ENCODE measurements at places on chromosomes 16 and 17. TPM values are rescaled to one million over a fixed set of nuclear protein-coding genes. Genes with fewer than 3 reads are reported as not detected.

DNA sequence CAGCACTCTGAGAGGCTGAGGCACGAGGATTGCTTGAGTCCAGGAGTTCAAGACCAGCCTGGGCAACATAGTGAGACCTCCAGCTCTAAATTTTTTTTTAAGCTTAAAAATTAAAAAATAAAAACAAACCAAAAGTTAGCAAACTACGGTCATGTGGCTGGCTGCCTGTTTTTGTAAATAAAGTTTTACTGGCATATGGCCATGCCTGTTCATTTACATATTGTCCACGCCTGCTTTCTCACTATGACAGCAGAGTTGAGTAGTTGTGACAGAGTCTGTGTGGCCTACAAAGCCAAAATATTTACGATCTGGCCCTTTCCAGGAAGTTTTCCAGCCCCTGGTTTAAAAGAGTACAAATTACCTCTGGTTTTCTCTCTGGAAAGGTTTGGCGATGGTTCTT is 3.3 kb downstream of the SLX4 start:
- DNase-seq = no peak
- H3K27ac ChIP-seq = no peak overlapping the region
- H3K27me3 ChIP-seq = no peaks in the 10 kb centered on the region
- H3K4me3 ChIP-seq = no peak overlapping the region
- H3K36me3 ChIP-seq = peaks cover 26% of the 10 kb centered on the region

SHISA9 gene
- total RNA-seq = not detected

STH gene
- total RNA-seq = not detected

DNA sequence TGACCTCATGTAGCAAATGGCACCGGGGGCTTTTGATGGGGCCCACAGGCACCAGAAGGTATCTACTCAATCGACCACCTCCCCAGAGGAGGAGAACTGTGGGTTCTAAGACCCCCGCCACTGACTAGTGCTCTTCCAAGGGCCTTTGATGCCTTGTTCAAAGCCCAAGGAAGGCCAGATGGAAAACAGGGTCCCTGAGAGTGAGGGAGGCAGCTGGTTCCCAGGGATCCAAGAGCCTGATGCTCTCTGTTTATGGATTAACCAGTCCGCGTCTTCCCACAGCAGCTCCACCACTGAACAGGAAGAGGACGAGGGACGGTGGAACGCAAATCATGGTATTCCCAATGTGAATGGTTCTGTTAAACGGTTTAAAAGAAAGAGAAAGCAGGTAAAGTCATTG is 7.6 kb downstream of the PHB1 start:
- H3K27ac ChIP-seq = no peak overlapping the region
- DNase-seq = no peak
- no peak overlapping the region for H3K4me3 ChIP-seq

ACBD4 gene
- total RNA-seq = 12.8 TPM

- no peaks in the 10 kb centered on the region for H3K4me1 ChIP-seq
- no peak for DNase-seq
- H3K27me3 ChIP-seq = no peaks in the 10 kb centered on the region
- no peak overlapping the region for H3K27ac ChIP-seq
- H3K4me3 ChIP-seq = no peak overlapping the region
These were observed 373.7 kb downstream of the WWOX start for GRCh38 chr16:78473031-78473699.

DNA sequence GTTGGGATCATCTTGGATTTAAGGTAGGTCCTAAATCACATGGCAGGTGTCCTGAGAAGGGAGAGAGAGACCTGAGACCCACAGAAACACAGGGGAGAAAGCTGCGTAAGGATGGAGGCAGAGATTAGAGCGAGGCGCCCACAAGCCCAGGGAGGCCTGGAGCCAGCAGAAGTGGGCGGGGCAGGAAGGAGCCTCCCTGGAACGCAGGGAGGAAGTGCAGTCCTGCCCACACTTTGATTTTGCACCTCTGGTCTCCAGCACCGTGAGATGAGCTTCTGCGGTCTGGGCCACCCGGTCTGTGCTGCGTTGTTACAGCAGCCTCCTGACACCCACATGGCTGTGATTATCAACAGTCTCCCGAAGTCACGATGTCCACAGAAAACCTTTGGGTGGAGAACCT is 6.4 kb downstream of the DNASE1L2 start:
- no peaks in the 10 kb centered on the region for H3K4me1 ChIP-seq
- peaks cover 15% of the 10 kb centered on the region for H3K36me3 ChIP-seq
- H3K27ac ChIP-seq = no peak overlapping the region

- no peak for DNase-seq
- H3K27ac ChIP-seq = no peak overlapping the region
- no peaks in the 10 kb centered on the region for H3K27me3 ChIP-seq
These were observed 4.5 kb upstream of the RMI2 start for GRCh38 chr16:11340710-11341109.

GRCh38 chr17:27466376-27466742 is 10.1 kb downstream of the KSR1 start:
- DNase-seq = no peak
- no peaks in the 10 kb centered on the region for H3K27me3 ChIP-seq
- H3K4me1 ChIP-seq = peaks cover 80% of the 10 kb centered on the region

GRCh38 chr16:77540646-77541045 is 105.8 kb upstream of the ADAMTS18 start:
- H3K27me3 ChIP-seq = no peaks in the 10 kb centered on the region
- DNase-seq = no peak

DNA sequence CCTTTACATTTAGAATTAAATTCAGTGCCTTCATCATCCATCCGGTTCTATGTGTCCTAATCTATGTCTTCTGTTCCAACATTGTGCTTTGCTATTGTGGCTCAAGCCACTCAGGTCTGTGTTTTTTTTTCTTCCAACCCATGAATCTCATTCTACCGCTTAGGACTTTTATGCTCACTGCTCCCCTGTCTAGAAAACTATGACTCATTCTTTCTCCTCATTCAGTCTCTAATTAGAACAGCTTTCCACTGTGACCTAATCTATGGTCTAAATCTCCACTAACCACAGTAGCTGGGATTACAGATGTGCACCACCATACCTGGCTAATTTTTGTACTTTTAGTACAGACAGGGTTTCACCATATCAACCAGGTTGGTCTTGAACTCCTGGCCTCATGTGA is 418.7 kb downstream of the KCNJ2 start:
- DNase-seq = no peak
- H3K4me3 ChIP-seq = no peak overlapping the region
- no peaks in the 10 kb centered on the region for H3K27me3 ChIP-seq
- H3K36me3 ChIP-seq = no peaks in the 10 kb centered on the region
- H3K27ac ChIP-seq = no peak overlapping the region

DNA sequence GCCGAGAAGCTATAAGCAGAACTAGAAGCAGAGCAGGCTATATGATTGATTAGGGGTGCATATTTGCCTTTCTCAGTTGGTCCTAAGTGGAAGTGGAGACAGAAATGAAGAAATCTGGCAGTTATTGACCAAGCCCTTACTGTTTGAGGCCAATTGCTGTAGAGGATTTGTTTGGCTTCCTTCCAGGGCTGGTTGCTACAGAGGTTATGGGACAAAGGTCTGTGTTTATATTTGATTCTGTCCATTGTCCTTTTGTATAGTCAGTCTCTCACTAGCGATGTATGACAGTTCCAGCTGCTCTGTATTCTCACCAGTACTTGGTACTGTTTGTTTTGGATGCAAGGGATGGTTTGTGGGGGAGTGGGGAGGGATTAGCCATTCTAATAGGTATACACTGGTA is 7.3 kb upstream of the ALOX15 start:
- no peaks in the 10 kb centered on the region for H3K4me1 ChIP-seq
- no peaks in the 10 kb centered on the region for H3K36me3 ChIP-seq
- H3K27ac ChIP-seq = no peak overlapping the region
- H3K27me3 ChIP-seq = peaks cover 45% of the 10 kb centered on the region

- no peak for DNase-seq
- peaks cover 96% of the 10 kb centered on the region for H3K36me3 ChIP-seq
- H3K27ac ChIP-seq = no peak overlapping the region
- H3K27me3 ChIP-seq = no peaks in the 10 kb centered on the region
- no peak overlapping the region for H3K4me3 ChIP-seq
These were observed 34.9 kb upstream of the ENDOV start for GRCh38 chr17:80380068-80380467.

DNA sequence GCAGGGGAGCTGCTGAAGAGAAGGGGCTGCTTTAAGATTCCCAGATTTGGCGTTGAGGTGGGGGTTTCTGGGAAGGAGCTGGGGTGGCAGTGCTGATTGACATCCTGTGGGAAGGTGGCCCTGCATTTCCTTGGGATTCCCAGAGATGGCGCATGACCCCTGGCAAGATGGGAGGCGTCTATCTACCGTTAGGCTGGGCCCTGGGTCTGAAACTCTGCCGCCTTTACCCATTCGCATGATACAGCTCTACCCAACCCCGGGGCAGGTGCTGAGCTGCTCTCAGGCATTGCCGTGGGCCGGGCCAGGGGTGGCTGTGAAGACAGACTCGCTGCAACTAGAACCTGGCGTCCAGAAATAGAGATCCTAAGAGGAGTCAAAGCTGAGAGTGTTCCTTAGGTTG is 9.9 kb upstream of the MVD start:
- no peaks in the 10 kb centered on the region for H3K4me1 ChIP-seq
- H3K27ac ChIP-seq = no peak overlapping the region
- H3K36me3 ChIP-seq = peaks cover 7% of the 10 kb centered on the region

ABCA9 gene
- not detected for total RNA-seq

DNA sequence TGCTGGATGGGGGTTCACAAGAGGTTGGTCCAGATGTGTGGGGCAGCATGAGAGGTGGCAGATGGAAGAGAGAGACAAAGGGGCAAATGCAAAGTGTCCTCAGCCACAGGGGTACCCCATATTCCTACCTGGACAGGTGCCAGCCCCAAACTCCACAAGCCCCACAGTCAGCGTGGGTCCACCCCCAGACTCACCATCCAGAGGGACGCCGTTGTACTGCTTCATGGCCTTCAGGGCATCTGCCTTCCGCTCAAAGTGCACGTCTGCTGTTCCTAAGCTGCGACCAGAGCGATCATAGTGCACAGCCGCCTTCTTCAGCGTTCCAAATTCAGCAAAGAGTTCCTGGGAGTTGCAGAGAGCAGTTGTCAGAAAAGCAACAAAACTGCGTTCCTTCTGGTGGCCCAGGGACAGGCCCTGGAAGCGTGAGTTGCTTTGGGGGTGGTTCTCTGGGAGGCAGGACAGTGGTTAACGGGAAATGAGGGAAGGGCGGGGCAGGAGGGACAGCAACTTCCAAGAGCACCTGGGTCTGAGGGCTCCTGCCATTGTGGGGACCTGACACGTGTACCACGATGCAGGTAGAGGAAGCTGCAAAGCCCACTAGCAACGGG is 2.3 kb downstream of the ALYREF start:
- H3K27ac ChIP-seq = peak overlapping the region; percentile 85
- no peak for DNase-seq
- peaks cover 18% of the 10 kb centered on the region for H3K4me1 ChIP-seq
- H3K4me3 ChIP-seq = peak overlapping the region; percentile 88
- H3K36me3 ChIP-seq = peaks cover 68% of the 10 kb centered on the region
- H3K27me3 ChIP-seq = no peaks in the 10 kb centered on the region

- H3K4me3 ChIP-seq = no peak overlapping the region
- no peak for DNase-seq
- H3K27me3 ChIP-seq = peaks cover 22% of the 10 kb centered on the region
These were observed 67.7 kb upstream of the ARL4D start for GRCh38 chr17:43330876-43331639.

- no peaks in the 10 kb centered on the region for H3K27me3 ChIP-seq
- DNase-seq = no peak
- H3K4me1 ChIP-seq = peaks cover 65% of the 10 kb centered on the region
- H3K4me3 ChIP-seq = peak overlapping the region; percentile 98
These were observed 3.3 kb downstream of the HERPUD1 start for GRCh38 chr16:56935201-56935600.

DNA sequence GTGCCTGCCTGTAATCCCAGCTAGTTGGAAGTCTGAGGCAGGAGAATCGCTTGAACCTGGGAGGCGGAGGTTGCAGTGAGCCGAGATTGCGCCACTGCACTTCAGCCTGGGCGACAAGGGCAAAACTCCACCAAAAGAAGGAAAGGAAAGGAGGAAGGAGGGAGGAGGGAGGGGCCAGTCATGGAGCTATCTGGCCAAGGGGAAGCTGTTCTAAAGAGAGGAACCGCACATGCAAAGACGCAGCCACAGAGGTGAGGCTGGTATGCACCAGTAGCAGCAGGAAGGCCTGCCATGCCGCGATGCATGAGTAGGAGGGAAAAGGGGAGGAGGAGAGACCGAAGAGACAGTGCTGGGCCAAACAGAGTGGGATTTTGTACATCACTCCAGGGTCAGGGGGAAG is 35.9 kb downstream of the HSBP1 start:
- H3K4me3 ChIP-seq = no peak overlapping the region
- H3K4me1 ChIP-seq = no peaks in the 10 kb centered on the region
- peaks cover 31% of the 10 kb centered on the region for H3K27me3 ChIP-seq
- H3K36me3 ChIP-seq = no peaks in the 10 kb centered on the region
- no peak for DNase-seq
- H3K27ac ChIP-seq = no peak overlapping the region

MKS1 gene
- total RNA-seq = 20.5 TPM

DNA sequence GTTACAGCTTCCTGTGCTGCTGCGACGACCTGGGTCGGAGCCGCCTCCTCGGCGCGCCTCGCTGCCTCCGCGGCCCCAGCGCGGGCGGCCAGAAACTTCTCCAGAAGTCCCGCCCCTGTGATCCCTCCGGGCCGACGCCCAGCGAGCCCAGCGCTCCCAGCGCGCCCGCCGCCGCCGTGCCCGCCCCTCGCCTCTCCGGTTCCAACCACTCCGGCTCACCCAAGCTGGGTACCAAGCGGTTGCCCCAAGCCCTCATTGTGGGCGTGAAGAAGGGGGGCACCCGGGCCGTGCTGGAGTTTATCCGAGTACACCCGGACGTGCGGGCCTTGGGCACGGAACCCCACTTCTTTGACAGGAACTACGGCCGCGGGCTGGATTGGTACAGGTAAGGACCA is 746 bp downstream of the HS3ST2 start:
- no peak for DNase-seq
- no peak overlapping the region for H3K4me3 ChIP-seq
- H3K27ac ChIP-seq = no peak overlapping the region
- peaks cover 31% of the 10 kb centered on the region for H3K27me3 ChIP-seq

GRCh38 chr16:48244863-48245195 is 729 bp downstream of the LONP2 start:
- H3K4me3 ChIP-seq = peak overlapping the region; percentile 92
- H3K36me3 ChIP-seq = peaks cover 7% of the 10 kb centered on the region
- peak overlapping the region; percentile 88 for H3K27ac ChIP-seq
- no peaks in the 10 kb centered on the region for H3K27me3 ChIP-seq
- DNase-seq = no peak
- peaks cover 23% of the 10 kb centered on the region for H3K4me1 ChIP-seq

DNA sequence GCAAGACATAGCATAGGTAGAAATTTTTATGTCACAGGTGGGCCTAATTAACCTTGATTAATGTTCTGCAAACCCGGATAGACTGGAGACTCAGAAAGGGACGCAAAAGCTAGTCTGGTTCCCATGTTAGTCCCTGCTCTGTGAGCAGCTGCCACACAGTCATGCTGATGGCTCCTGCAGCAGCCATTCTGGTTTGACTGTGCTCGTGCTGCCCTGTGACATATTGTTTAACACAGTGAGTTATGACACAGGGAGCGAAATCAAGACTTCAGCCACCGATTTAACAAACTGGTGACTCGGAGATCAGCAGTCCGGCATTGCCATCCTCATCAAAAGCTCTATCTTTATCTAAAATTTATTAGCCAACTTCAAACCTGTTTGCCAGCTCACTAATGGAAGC is 169.8 kb downstream of the WWOX start:
- no peak overlapping the region for H3K4me3 ChIP-seq
- no peaks in the 10 kb centered on the region for H3K36me3 ChIP-seq
- no peak for DNase-seq
- no peaks in the 10 kb centered on the region for H3K27me3 ChIP-seq
- no peaks in the 10 kb centered on the region for H3K4me1 ChIP-seq
- H3K27ac ChIP-seq = no peak overlapping the region
